ENCODE measurements at places on chromosomes 6 and 20. TPM values are rescaled to one million over a fixed set of nuclear protein-coding genes. Genes with fewer than 3 reads are reported as not detected.

DNA sequence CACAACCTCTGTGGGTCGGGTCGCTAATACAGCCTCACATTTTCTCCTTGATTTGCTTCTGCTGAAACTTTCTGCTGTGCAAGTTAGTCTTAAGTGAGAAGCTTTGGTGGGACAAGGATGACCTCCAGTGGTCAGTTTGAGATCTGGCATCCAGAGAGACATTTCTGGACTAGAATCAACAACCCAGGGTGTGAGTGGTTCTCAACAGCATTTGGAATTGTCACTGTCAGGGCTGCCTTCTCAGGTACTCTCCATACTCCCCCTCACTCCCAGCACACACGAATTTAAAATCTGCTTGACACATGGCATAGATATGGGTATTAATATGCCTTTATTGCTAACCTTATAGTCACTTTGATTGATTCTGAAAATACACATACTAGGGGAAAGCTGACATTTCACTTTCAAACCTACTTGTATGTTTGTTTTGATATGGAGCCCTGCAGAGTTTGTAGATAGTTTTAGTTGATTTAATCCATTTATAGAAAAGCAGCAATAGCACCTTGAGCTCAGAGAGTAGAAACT lies 13.2 kb downstream of the OTOR start:
- DNase-seq = no peak

Gene GPX5
- total RNA-seq = not detected

Gene TPD52L2
- 80.6 TPM for total RNA-seq

- DNase-seq = no peak
Observed at GRCh38 chr20:43102394-43102793, 87.3 kb downstream of the PTPRT start.

Gene HLA-DQA1
- total RNA-seq = 0.63 TPM

Gene PDSS2
- 18.2 TPM for total RNA-seq

- DNase-seq = no peak
Observed at GRCh38 chr20:44409132-44409600, 53.7 kb downstream of the HNF4A start.

DNA sequence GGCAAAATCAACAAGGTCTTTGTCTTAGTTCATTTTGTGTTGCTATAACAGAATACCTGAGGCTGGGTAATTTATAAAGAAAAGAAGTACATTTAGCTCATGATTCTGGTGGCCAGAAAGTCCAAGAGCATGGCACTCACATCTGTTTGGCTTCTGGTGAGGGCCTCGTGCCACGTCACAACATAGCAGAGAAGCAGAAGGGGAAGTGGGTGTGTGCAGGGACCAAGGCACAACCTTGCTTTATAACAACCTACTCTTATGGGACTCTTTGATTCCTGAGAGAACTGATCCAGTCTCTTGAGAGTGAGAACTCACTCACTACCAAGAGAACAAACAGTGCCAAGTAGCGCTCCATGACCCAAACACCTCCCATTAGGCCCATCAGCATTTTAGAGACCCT lies 25.4 kb downstream of the GABRR2 start:
- DNase-seq = no peak

- no peak for DNase-seq
Observed at GRCh38 chr6:113148566-113148965, 708.6 kb upstream of the MARCKS start.

- DNase-seq = no peak
Observed at GRCh38 chr6:11067348-11067747, 23.2 kb upstream of the ELOVL2 start.

DNA sequence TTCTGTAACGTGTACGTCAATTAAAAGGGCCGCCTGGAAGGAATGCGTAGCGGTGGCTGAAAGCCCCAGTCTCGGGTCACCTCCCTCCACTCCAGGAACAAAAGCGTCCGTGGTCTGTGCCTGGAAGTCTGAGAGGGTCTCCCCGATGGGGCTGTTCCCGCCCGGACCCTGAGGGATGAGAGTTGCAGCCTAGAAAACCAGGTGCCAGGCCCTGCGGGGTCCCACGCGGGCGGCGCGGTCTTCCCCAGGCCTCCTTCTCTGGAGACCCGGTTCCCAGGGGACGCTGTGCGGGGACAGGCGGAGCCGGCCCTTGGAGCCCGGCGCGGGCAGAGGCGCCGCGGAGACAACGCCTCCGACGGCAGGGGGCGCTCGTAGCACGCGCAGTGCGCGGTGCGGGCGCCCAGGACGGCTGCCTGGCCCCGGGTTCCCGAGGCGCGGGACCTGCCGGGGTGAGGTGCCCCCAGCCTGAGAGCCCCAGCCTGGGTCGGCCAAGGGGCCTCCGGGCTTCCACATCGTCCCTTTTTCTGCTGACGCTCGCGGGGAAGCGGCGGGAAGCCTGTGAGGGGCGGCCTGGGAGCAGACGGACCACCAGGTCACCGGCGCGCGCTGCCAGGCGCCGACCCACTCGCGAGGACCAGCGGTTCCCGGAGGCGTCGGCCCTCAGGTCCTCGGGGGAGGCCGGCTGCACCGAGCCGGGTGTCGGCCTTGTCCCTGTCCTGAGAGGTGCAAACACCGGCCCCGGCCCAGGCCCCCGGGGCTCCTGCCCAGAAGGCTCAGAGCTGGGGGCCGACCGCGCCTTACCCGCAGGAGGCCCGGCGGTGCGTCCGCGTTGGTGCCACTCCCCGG lies 5.3 kb upstream of the FOXC1 start:
- DNase-seq = no peak

Gene SMLR1
- total RNA-seq = not detected

GRCh38 chr20:52270001-52270606 lies 78.5 kb upstream of the ZFP64 start:
- no peak for DNase-seq

Gene C6orf58
- not detected for total RNA-seq

Gene PRR18
- total RNA-seq = not detected

GRCh38 chr20:59723108-59723500 lies 118.8 kb downstream of the PHACTR3 start:
- DNase-seq = peak; percentile 55

- DNase-seq = no peak
Observed at GRCh38 chr6:89992818-89993217, 98.5 kb downstream of the GJA10 start.

- DNase-seq = no peak
Observed at GRCh38 chr20:16803965-16804792, 56.0 kb downstream of the OTOR start.

DNA sequence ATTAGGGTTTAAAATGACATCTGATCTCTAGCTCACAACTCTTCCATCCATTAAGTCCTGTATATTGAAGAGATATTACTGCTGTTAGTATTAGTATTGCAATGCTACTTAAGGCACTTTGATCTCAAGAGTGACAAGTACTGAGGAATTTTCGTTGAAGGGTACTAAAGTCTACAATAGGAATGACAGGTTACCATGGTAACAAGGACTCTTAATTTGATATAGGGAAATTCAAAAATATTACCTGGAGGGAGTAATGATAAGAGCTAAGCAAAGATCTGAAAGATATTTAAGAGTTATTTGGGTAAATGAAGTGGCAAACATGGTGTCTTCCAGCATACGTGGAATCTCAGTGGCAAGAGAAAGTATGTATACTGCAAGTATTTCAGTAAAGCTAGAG lies 518.0 kb upstream of the SLC35B3 start:
- DNase-seq = no peak

DNA sequence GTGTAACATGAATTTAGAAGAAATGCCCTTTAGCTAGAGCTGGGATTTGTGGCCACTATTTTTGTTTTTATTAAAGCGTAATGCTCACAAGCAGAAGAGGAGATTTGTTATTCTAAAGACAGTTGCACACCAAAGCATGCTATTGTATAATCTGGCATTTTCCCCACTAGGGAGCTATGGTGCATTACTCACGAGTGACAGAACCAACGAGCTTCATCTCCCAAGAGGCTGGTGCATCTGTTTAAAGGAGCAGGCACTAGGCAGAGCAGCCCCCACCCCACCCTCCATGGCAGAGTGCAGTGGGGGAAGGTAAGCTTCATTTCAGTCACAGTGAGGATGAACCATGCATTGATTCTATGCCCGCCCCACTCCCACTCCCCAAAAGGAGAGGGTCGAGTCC lies 287.3 kb upstream of the TSHZ2 start:
- DNase-seq = no peak

- DNase-seq = no peak
Observed at GRCh38 chr6:51139950-51140385, 321.3 kb downstream of the TFAP2B start.

All from right atrium auricular region (tissue), 2 donors.